Stimulated activated CD8-positive, alpha-beta memory T cell treated with anti-CD3 and anti-CD28 coated beads, Interleukin-7, amount 100 ng/mL, for 1 hour (primary cell): ENCODE measurements at places on chromosomes 2 and 18.

GRCh38 chr2:36587101-36587500, 10.9 kb downstream of the FEZ2 start:
- no peak for DNase-seq

DNA sequence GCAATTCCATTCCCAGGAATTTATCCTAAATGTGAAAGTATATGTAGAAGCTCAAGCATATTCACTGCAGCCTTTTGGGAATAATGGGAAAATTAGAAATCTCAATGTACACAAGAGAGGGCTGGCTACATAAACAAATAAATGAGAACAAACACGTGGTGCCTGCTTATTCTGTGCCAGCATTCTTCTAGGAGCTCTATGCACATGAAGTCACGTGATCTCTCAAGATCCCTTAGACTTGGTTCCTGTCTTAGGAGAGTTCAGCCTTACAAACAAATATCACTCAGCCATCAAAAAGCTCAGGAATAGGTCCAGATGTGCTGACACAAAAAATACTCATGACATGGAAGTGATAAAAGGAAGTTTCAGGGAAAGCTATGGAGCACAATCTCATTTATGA, 92.9 kb upstream of the SP3 start:
- no peak for DNase-seq

DNA sequence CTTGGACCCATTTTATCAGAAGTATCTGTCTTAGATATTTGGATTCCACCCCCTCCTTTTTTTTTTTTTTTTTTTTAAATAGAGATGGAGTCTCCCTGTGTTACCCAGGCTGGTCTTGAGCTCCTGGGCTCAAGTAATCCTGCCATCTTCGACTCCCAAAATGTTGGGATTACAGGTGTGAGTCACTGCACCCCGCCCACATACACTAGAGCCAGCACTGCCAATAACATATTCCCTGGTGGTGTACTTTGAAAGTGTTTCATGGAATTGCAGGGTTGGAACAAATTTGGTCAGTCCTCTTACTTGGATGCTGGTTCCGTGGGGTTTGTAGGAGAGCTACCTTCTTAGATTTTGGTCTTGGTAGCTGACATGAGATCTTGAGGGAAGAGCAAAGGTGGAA, 15.0 kb downstream of the PDCL3 start:
- no peak for DNase-seq

DNA sequence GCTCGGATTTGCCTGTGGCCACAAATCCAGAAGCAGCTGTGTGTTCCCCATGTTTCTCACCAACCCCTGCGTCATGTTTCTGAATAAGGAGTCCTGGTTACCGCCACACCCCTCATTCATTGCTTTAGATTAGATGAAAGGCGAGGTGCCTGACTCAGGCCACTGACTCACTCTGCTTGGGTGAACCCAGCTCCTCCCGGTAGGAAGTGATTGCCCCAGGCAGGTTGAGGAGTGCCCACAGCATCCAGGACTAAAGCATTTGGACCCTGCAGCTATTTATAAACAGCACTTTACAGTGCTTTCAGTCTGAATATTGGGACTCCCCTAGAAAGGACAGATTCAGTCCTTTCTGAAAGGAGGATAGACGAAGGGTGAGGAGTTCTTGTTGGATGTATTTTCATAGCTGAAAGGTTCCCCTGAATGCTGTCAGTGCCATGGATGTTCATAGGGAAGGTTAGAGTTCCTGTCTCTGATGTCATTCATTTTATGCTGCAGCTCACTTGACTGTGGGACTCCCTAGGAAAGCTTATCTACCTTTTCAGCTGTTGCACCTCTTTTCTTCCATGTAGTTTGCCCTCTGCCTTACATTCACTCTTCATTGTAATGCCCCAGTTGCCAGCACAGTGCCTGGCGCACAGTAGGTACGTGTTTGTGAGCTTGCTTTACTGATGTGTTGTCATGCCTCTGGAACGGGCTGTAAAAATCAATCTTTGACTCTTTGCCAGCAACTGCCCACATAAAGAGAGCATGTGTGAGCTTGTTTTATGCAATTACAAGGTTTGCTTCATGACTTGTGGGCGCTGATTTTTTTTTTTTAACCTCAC, 14.9 kb downstream of the ITGA6 start:
- no peak for DNase-seq

GRCh38 chr18:8188184-8188583, 421.1 kb upstream of the RAB12 start:
- no peak for DNase-seq

DNA sequence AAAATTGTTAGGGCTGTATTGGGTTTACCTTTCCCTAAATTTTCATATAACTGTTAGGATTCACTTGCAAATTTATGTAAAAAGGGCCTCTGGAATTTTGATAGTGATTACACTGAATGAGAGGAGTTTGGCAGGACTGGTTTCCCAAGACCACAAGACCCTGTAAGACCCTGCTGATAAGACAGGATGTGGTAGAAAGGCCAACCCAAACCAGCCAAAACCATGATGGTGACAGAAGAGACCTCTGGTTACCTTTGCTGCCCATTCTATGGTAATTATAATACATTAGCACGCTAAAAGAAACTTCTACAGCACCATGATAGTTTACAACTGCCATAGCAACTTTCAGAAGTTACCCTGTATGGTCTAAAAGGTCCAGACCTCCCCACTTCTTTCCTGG, 8.3 kb upstream of the CASP10 start:
- no peak for DNase-seq

DNA sequence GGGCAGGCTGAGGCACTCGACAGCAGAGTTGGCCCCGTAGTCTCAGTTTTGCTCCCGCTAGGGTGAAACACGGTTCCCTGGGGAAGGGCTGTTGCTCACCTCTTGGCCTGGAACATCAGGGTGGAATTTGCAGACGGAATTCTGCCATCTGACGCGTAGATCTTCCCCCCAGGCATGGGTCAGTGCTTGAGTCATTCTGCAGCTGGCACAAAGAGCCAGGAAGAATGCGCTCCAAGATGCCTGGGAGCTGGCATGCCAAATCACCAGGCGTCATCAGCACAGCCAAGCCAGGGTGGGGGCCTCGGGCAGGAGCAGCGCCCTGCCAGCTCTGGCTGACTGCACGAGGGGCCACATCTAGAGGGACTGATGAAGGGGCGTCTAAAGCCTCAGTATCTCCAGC, 42.7 kb downstream of the ODC1 start:
- no peak for DNase-seq

- no peak for DNase-seq
Measured at GRCh38 chr2:206986943-206987342, 47.6 kb downstream of the CPO start.

GRCh38 chr2:162840598-162841246, 2.2 kb upstream of the KCNH7 start:
- DNase-seq, result no peak

DNA sequence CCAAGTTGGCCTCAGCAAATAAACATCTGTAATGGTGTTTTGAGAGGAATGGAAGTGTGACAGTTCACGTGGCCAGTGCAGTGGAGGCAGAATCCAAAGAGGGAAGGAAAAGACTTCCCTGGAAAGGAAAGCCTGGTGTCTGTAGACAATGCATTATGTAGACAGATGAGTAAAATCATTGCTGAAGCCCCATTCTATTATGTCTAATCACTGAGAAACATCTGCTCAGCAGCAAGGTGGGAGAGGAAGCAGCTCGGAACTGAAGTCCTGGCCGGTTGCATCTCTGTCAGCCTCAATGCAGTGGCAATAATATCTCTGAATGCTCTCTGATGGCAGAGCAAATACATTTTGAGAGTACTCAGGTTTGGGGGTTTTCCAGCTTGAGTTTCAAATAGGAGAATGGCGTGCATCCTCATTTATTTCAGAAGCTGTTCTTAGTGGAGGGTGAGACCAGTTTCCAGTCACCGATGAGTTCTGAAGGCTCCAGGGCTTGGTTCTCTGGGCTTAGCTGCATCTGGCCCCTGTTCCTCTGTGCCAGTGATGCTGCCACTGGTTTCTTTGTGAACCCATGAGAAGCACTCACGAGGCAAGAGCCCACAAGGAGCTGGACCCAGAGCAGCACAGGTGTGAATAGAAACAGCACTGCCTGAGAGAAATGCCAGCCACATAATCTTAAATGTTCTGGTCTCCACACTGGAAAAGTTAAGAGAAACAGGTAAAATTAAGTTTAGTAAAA, 63.3 kb downstream of the RPIA start:
- DNase-seq, result no peak

DNA sequence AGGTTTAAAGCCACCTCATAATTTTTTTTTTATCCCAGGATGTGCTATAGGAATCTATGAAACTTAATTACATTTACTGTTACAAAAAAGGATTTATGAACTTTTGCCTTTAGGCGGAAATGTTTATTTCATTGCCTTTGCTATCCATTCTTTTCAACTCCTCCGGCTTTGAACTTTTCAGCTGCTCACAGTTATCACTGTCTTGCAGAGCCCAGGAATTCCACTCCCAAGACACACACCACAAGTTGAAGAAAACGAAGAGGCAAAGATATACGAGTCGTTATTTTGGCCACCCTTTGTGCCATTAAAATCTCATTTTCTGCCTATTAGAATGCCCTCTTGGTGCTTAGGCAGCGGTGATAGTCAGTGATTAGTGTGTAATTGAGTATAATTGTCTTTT, 80.0 kb downstream of the PAX3 start:
- no peak for DNase-seq

GRCh38 chr2:146189541-146189940, 1655.3 kb upstream of the ACVR2A start:
- DNase-seq, result no peak

DNA sequence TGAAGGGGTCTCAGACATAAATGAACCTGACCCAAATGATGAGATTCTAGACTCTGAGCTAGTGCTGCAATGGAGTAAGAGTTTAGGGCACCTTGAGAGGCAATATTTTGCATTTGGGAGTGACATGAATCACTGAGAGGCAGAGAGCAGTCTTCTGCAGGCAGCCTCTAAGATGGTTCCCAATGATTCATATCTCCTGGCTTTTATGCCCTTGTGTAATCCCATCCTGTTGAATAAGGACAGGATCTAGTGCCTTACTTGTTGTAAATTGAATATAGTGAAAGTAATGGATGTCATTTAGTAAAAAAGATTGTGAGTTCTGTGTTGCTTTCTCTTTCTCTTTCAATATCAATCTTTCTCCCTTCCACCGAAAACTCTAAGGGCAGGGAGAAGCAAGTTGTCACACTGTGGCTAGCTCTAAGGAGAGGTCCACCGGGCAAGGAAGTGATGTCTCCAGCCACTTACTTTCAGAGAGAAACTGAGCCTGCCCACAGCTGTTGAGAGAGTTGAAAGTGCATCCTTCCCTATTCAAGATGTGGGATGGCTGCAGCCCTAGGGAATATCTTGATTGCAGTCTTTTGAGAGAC, 144.7 kb downstream of the TRIB2 start:
- DNase-seq, result no peak

- no peak for DNase-seq
Measured at GRCh38 chr2:83342860-83343329, 1116.2 kb downstream of the SUCLG1 start.

DNA sequence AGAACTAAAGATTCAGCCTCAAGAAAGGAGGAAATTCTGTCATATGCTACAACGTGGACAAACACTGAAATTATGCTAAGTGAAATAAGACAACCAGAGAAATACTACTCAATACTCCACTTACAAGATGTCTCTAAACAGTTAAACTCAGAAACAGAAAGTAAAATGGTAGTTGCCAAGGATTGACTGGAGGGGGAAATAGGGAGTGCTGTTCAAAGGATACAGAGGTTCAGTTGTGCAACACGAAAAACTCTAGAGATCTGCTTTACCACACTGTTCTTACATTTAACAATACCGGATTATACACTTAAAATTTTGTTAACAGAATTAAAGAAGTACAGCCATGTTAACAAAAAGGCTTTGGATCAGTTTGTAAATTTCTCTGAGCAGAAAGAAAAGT, 39.8 kb upstream of the C2orf15 start:
- DNase-seq, result no peak

DNA sequence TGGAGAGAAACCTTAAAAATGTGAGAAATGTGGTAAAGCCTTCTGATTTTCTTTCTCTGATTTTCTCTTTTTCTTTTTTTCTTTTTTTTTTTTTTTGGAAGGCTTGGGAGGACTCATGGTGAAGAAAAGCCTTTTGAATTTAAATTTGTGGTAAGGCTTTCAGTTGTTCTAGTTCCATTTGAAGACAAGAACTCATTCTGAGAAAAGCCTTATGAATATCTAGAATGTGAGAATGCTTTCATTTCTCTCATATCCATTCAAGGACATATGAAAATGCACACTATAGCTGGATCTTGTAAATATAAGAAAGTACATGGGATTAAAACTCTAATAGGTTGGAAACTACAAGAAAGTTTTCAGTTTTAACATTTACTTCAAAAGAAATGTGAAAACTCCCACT, 1045.2 kb upstream of the NRXN1 start:
- DNase-seq, result no peak

DNA sequence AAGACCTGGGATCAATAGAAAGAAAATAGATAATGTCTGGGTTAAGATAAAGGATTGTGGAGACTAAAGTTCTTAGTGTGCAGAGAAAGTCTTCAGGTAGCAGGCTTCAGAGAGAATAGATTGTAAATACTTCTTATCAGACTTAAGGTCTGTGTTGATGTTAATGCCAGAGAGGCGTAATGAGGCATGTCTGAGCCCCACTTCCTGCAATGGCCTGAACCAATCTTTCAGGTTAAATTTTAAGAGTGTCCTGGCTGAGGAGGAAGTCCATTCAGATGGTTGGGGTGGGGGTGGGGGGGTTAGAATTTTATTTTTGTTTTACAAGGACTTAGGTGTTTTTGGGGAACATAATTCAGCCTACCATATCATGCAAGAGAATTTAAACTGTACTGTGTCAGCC, 129.5 kb downstream of the EVA1A start:
- DNase-seq, result no peak

DNA sequence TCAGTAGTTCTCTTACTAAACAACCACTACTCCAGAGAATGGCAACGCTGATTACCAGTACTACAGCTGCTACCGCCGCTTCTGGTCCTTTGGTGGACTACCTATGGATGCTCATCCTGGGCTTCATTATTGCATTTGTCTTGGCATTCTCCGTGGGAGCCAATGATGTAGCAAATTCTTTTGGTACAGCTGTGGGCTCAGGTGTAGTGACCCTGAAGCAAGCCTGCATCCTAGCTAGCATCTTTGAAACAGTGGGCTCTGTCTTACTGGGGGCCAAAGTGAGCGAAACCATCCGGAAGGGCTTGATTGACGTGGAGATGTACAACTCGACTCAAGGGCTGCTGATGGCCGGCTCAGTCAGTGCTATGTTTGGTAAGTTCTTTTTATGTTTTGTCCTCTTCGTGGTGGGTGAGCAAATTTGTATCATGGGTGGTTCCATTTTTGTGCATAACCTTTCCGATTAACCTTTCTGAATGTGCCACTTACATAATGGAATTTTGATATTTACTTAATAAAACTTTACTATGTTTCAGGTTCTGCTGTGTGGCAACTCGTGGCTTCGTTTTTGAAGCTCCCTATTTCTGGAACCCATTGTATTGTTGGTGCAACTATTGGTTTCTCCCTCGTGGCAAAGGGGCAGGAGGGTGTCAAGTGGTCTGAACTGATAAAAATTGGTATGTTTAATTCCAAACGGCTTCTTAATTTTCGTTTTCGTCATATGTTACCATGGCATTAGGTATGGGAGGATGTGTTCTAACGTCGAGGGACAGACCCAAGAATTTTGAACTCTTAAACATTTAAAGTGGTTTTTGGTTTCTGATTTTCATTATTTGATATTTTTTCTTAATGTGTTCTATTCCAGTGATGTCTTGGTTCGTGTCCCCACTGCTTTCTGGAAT, 1.3 kb downstream of the SLC20A1 start:
- no peak for DNase-seq

- DNase-seq, result no peak
Measured at GRCh38 chr18:61891271-61891670, 1.5 kb downstream of the RNF152 start.
